ENCODE measurements at places on chromosomes 7 and 10.

DNA sequence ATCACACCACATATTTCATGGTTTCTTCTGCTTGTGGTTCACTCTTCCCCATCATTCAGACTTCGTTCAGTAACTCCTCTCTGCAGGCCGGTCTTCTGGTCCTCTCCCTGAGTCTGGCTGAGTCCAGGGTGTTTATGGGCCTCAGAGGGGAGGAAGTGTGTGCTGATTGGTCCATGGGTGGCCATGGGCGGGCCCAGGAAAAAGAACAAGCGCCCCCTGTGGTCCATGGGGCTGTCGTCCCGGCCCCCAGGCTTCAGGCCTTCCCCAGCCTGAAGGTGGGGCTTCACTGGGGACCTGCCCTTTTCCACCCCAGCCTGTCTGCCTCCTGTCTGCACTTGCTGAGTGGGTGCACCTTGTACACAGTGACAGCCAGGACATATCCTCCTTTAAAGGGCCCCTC, 123.7 kb downstream of the VIPR2 start:
- DNase-seq = no peak

DNA sequence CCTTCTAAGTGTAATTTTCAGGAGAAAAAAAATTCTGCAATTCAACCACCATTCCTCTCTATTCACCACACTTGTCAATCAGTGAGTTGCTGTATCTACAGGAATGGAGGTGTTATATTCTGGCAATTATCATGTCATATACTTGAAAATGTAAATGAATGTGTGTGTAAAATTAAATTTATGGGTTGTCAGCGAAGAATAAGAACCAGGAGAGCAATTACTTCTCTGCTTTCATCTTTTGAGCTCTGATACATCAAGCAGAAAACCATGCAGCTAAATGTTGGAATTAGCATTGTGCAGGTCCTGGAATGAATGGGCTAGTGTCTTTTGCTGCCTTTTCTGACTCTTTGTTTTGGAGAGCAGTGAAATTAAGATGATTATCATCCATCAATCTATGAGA, 207.6 kb downstream of the FOXP2 start:
- no peak for DNase-seq

DNA sequence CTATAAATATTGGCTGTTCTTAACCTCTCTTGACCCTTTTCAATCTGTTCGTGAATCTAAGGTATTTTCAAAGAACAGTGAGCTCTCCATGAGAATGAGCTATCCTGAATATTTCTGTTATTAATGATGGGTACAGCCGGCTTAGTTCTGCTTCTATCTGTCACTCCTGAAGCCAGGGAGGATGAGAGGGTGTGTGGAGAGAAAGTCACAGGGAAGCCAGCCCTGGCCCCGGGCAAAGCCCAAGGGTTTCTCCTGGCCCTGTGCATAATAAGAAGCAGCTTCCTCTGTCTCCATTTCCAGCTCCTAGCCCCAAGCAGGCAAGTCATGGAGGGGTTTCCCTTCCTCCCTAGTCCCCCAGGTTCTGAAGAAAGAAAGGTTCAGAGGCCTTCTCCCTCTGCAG, 151.1 kb downstream of the KCNMA1 start:
- DNase-seq = no peak

DNA sequence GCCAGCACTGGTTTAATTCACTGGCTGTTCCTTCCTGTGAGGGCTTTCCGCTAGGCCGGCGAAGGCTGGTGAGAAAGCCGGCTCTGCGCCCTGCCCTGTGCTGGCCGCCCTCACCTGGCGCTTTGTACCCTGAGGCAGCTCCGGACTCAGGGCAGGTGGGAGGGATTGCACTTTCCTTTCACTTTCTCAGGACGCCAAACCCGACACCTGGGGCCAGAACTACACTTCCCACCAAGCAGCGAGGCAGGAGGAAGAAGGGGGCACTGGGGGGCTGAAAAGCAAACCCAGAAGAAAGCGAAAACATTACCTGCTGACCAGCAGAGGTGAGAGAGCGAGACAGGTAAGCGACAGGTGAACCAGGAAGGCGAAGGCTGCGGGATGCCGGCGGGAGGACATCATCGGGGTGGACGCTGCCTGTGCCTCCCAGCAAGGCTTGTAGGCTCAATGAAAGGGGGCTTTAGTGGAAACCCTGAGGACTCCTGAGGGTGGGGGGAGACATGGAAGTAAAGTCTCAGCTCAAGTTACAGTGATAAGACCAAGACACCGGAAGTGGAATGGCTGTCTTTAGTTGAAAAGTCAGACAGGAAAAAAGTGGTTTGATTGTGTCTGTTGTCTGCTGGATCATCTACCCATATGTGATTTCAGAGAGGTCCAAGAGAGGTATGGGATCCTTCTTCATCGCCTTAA, at the start of gene RAB19:
Gene RAB19, plus strand, starts transcription at position 181 of the 687 bp plus-strand sequence. CDS start 3,589 bp downstream, outside the sequence.
- DNase-seq = peak; percentile 53

GRCh38 chr10:60040014-60040662, 133.8 kb upstream of the CCDC6 start:
- no peak for DNase-seq

DNA sequence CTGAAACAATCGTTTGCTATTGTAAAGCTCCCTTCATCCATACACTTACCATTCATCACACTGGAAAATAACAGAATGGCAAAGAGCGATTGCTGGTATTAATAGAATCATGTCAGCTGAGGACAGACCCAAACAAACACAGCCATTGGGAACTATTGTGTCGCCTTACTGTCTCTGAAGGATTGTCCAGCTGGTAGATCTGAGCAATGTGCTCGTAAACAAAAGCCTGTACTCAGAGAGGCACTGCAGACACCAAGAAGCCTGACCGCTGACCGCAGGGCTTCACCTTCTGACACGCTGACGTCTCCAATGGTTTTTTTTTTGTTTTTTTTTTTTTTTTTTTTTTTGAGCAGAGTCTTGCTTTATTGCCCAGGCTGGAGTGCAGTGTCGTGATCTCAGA, 151.0 kb upstream of the FRMD4A start:
- no peak for DNase-seq

DNA sequence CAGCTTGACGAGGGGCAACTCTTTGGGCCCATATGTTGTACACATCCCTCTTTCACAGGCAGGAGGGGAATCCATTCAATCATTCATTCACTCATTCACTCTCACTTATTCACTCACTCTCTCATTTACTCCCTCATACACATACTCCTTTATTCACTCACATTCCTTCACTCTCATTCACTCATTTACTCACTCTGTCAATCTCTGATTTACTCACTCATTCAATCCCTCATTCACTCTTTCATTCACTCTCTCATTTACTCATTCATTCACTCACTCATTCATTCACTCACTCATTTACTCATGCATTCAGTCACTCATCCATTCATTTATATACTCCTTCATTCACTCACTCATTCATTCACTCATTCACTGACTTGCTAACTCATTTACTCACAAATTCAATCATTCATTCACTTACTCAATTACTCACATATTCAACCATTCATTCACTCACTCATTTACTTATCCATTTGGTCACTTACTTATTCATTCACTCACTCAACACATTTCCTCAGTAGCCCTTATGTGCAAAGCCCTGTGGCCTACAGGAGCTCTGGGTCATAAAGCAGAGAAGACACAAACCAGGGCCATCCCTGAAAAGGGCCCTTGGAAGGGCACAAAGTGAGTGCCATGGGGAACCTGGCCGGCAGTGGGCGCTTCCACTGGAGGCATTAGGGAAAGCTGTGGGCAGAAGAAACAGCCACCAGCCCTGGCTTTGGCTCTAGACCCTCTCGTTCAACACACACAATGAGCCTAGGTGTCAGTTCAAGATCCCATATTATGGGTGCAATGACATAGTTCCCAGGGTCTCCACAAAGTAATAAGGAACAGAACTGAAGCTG, 26.0 kb downstream of the HIP1 start:
- no peak for DNase-seq

DNA sequence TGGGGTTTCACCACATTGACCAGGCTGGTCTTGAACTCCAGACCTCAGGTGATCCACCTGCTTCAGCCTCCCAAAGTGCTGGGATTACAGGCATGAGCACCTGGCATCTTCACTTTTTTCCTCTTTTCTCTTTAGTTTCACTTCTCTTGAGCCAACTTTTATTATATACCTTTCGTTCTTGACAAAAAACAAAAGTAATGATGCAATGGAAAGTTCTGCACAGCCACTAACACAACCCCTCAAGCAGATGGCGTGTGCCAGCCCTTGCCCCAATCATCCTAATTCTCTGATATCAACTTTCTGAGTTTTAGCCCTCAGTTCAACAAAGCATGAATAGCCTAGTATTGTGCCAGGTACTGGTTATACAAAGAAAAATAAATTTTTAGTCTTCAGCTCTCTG, 223.6 kb downstream of the CHCHD3 start:
- no peak for DNase-seq

GRCh38 chr10:110725801-110726630, 81.9 kb downstream of the RBM20 start:
- no peak for DNase-seq

All from stimulated activated CD8-positive, alpha-beta memory T cell treated with anti-CD3 and anti-CD28 coated beads, Interleukin-4, amount 100 ng/mL, for 48 hours (primary cell).